Activated T-cell treated with anti-CD3 and anti-CD28 coated beads, Interleukin-2, amount 50 U/mL, for 48 hours (primary cell): ENCODE measurements at places on chromosomes 5 and 9.

- no peak for DNase-seq
Measured at GRCh38 chr5:168527756-168528295, 1.3 kb upstream of the FBLL1 start.

DNA sequence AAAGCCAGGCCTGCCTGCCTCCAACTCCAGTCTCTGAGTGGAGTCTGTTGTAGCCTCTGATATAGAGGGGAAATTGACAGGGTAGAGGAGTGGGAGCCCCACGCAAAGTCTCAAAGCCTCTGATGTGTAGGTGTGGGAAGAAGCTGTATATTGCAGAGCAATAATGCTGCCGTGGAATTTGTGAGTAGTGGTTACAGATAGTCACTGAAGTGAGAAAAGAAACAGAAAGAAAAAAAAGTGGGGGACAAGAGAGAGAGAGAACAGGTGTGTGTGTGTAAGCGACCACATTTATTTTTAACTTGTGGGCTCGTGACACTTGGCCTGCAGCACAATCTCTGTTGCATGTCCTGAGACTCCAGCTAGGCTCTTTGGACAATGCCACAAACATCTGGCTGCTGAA, 227.8 kb downstream of the NSG2 start:
- DNase-seq: no peak

DNA sequence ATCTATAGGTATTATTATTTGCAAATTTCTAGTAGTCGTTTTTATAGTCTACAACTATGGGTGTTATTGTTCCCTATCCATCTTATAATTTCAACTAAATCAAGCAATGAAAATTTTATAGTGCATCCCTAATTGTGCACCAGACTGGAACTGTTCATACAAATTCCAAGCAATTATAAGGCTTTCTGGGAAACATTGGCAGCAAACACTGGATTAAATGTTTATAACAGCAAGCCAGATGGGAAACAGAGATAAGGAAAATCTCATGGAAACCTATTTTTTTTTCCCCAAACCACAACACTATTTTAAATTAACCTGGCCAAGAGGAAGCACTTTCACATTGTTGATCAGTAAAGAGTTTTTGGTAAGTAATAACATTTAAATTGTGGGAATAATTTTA, 524.3 kb downstream of the RASEF start:
- DNase-seq: no peak

GRCh38 chr5:920321-920720, 27.6 kb downstream of the TRIP13 start:
- DNase-seq: no peak

GRCh38 chr9:116323571-116323970, 170.0 kb downstream of the PAPPA start:
- DNase-seq: no peak

- DNase-seq: no peak
Measured at GRCh38 chr9:116288658-116289057, 135.1 kb downstream of the PAPPA start.

- DNase-seq: no peak
Measured at GRCh38 chr5:29131285-29131684, 2062.2 kb upstream of the CDH6 start.

DNA sequence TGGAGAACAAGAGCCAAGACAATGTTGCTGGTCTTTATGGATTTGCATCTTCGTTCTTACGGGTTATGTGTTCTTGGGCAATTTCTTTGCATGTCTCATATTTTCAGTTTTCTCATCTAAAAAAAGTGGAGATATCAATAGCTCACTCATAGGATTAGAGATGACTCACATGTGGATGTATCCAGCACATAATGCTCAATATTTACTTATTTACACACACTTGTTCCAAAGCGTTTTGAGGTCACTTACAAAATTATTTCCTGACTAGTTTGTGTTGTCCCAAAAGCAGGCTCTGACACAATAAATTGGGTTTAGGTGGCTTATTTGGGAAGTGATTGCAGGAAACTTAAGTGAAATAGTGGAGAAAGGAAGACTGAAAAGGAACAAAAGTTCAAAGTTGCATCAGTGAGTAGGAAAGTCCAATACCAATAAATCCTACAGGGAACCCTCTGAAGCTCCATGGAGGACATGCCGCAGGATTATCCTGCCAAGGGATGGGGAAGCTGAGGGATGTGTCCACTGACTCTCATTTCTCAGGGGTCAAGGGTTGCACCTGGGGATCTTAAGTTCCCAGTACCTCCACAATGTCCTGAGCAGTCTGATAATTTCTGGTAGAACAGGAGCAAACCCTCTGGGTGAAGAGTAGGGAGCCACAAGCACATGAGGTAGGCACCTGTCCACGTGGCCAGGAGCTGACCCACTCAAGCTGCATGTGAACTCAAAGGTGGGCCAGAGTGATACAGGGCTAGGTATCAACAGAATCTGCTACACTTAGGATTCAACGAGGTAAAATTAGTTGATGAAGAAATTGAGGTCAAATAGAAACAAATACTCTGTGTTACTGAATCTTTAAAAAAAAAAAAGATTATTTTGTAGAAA, 37.4 kb upstream of the SLC44A1 start:
- no peak for DNase-seq

GRCh38 chr5:116454417-116454927, 120.2 kb downstream of the SEMA6A start:
- no peak for DNase-seq

DNA sequence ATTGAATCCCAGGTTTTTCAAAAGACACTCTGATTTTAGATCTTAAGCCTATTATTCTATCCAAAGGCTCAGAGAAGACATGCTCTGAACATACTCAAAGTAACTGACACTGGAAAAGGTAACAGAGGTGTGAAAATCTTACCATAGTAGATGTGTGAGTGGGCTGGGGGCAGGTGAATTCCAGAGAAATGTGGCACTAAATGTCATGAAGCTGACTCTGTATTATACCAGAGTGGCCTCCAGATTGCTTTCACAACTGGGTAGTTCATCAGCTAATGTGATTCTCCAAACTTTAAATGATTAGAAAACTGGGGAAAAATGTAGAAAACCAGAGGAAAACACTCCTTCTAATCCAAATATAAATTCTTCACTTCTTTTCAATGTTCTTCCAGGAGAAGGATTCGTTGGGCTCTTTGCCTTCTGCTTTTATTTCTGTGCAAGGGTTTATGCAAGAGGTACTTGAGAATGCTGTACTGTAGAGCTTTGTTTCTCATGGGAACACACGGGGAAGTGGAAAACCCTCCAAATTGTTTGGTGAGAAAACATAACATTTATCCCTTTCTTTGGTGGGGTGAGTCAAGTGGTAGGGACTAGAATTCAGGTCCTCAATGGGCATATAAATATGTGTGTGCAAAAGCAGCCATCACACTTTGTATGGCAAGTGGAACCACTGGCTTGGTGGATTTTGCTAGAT, at the start of gene SCGB3A2:
SCGB3A2 (plus strand) TSS at position 646 of the 694 bp plus-strand sequence. CDS start 93 bp downstream, outside the sequence.
- no peak for DNase-seq

GRCh38 chr9:36018891-36019720, 17.6 kb upstream of the RECK start:
- DNase-seq: no peak
